Fibroblast of skin of back (primary cell): ENCODE measurements at places on chromosomes 11 and 22.
A peak's percentile ranks its signal among the peaks of the same experiment; 100 is the strongest.

- DNase-seq = no peak
Measured at GRCh38 chr11:68375766-68376165, 63.4 kb downstream of the LRP5 start.

- DNase-seq = no peak
Measured at GRCh38 chr22:22507743-22508273, 734 bp downstream of the ZNF280B start.

DNA sequence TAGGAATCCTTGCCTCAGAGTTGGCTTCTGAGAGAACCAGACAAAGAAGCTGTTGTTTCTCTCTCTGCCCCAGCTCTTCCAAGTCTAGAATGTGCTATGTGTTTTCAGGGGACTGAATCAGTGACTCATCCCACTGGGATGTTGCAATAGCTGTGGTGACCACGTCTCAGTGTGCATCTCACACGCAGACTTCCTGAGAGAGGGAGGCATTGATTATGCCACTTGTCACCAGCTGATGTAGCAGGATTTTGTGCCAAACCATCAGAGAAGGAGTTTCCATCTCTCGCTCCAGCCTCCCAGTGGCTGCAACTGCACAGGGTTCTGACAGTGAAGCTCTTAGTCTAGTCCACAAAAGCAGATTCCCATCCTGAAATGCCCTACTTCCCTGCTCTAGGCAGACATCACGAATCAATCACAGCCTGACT lies 455.8 kb downstream of the MIAT start:
- peak; percentile 99 for DNase-seq

DNA sequence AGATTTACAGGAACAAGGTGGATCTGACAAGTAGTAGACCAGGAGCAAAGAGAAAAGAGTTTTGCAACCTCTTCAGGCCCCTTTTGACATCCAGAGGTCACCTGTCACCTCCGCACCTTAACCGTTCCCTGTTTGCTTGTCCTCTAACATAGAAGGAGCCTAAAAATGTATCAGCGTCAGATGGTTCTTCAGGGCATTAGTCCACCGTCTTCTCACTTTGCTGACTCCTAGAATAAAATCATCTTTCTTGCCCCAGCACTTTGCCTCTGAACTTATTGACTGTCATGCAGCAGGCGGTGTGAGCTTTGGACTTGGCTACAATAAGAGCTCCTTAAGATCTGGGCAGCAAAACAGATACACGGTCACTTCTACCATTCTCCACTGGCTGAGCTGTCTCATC lies 339.7 kb upstream of the B3GAT1 start:
- DNase-seq = no peak

DNA sequence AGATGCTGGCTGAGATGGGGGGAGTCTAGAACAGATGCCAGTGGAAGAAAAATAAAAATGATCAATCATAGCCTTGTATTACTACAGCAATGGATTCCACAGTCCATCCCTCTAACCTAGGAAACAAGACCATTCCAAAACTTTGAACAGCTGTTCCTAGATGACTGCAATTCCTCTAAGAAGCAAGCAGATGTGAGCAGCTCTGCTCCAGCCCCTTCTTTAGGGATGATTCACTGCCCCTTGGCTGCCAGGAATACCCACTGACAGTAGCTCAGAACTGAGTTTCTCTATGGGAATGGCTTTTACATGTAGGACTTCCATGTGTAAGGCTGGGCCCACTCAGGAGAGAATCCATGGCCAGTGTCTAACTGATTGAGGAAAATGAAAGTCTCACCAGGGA lies 943.9 kb downstream of the OPCML start:
- DNase-seq = peak; percentile 44

DNA sequence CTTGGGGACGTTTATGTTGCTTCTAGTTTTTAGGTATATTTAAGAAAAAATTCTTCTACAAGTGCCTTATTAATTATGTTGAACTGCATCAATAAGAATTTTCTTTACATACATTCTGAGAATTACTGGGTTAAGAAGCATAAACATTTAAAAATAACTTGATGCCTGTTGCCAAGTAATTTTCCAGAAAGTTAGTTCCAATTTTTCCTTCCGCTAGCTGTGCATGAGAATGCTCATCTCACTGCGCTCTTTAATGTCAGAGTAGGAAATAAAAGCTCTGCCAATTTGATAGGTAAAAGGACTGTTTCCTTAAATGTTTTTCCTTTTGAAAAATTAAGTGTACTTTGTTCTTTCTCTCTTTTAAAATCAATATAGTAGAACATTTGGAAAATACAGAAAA lies 113.1 kb upstream of the ZBED5 start:
- DNase-seq = no peak

GRCh38 chr11:76628408-76628947 lies 42.1 kb downstream of the LRRC32 start:
- DNase-seq = no peak

DNA sequence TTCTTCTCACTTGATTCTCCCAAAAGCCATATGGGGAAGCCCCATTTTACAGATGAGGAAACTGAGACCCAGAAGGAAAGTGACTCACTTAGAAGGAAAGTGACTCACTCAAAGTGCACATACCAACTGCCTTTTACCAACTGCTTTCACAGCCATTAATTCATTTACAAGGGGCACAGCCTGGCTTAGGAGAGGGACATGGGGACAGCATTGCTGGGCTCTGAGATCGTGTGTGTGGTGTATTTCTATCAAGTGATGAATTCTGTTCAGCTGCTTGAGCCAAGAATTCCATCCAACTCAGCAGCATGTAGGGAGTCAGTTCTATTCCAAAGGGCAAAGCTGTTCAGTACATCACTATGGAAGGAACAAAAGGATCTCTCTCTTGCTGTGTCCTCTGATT lies 23.5 kb upstream of the PAK1 start:
- peak; percentile 46 for DNase-seq

DNA sequence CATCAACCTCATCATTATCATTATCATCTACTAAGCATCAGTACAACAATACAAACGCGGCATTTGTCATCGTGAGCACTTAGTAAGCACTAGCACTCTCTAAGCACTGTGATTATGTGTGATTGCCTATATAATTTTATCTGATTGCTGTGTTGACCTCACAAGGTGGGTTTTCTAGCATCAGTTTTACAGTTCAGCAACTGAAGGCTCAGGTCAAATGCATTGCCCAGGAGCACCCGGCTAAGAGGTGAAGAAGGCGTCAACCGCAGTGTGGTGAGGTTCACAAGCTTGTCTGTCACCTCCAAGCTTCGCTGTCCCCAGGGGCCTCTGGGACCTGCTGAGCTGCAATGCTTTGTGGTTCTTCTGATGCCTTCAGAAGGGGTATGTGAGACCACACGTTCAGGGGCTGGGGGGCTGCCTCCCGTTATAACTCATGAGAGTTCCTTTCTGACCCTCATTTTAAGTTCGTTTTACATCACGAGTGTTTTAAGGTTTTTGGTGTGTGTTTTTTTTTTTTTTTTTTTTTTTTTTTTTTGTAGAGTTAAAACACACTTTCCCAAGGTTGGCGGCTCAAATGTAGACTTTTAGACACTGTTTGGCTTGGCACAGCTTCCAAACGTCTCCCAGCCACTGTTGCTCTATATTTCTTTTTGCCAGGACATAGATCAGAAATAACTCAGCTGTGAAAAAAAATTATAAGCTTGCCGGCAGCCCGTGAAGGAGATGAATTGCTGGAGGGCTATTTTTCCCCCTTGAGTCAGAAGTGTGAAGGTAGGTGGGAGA lies 33.8 kb upstream of the SCUBE1 start:
- DNase-seq = no peak

- no peak for DNase-seq
Measured at GRCh38 chr11:61553373-61554171, 27.3 kb downstream of the SYT7 start.
